Heart left ventricle (tissue), 16 donors: ENCODE measurements at places on chromosomes 6 and 20. TPM values are rescaled to one million over a fixed set of nuclear protein-coding genes. Genes with fewer than 3 reads are reported as not detected.
A peak's percentile ranks its signal among the peaks of the same experiment; 100 is the strongest.

DNA sequence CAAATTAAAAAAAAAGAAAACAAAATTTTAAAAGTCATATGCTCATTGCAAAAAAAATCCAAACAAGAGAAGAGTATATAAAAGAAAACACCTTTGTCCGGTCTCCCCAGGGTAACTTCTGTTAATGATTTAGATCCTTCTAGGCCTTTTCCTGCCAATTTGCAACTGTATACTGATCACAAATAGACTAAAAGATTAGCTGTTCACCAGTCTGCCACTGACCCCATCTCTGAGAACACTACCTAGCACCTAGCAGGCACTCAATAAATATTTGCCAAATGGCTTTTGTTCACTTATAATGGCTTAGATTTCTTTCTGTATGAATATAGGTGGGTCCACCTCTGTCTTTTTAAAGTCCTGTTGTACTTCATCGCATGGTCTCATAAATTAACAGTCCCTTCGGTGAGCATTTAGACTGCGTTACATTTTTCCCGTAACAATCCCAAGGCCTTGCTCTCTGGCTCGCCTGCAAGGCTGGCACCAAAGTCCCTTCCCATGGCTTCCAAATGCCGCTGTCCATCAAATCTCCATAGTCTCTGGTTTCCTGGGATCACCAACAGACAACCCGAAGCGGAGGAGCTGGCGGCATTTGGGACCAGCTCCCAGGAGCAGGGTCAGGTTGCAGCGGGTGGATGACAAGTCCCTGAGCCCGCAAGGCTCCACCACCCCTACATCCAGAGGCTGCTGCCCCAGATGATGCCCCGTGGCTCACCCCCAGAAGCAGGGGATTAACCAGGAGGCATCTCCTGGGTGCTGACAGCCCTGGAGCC, 11.8 kb downstream of the JPH2 start:
- DNase-seq = no peak

GRCh38 chr6:81309811-81310210, 442.7 kb downstream of the TENT5A start:
- no peak for DNase-seq

- no peak for DNase-seq
Observed at GRCh38 chr20:19549896-19550295, 208.2 kb upstream of the RIN2 start.

DNA sequence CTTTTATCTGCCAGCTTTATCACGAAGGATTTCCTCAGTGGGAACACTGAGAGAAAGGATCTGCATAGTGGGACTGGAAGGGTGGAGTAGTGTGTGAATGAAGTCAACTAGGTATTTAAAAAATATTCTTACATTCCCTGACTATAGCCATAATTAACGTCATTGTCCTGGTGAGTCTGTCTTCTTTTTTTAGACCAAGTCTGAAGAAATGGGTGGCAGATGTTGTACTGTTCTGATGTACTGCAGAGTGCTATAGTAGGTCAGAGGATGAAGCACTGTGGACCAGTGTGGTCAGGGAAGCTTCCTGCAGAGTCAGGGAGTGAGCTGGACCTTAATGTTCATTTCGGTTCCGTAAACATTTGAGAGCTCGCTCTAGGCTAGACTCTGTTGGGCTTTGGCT, 11.9 kb downstream of the TULP4 start:
- no peak for DNase-seq

DNA sequence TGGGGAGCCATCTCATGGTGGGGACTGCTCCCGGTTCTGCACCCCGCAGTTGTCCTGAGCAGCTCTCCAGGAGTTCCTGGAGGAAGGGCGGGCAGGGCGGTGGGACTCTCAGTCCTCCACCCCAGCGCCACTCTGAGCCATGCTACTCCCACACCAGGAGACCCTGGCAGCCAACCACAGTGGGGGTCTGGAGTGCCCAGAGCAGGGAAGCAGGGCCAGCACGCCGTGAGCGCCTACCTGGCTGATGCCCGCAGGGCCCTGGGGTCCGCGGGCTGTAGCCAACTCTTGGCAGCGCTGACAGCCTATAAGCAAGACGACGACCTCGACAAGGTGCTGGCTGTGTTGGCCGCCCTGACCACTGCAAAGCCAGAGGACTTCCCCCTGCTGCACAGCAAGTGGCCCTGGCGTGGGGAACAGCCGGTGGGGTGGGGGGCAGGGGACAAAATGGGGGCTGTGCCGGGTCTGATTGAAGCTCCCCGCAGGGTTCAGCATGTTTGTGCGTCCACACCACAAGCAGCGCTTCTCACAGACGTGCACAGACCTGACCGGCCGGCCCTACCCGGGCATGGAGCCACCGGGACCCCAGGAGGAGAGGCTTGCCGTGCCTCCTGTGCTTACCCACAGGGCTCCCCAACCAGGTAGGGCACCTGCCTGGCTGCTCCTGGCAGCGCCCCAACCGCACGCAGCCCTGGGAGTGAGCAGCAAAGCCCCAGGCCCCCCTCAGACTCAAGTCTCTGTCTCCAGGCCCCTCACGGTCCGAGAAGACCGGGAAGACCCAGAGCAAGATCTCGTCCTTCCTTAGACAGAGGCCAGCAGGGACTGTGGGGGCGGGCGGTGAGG, 1.6 kb upstream of the TNFRSF6B start:
- DNase-seq = no peak

DNA sequence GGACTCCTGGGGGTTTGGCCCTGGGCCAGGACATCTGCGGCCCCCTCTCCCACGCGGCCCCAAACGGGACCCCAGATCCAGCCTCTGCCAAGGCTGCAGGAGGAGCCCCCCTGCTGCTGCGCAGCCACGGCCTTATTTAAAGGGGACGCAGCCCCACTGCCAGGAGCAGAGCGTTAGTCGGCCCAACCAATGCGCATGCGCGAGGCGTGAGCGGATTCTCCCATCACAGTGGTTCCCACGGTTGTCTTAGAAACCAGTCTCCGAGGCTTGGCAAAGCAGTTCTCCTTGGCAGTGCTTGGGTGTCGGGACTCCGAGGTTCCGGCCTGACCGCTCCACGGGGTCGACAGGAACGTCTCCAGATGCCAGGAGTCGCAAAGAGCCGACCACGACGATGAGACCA, 288.3 kb upstream of the ZNF337 start:
- DNase-seq = peak; percentile 77

DNA sequence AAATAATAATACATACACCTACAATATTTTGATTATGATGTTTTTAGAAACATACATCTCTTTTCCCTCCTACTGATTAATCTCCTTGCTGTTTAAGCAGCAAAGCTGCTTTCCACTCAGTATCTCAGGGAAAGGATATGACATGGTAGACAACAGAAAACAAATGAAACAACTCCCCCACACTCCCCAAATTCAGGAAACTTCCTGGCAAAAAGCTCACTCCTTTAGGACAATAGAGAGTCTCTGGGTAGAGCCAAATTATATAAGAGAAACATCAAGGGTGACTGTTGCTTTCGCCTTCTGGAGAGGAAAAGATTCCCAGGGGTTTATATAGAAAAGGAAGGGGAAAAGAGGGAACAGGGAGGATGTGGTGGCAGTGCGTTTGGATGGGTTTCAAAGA, 48.7 kb upstream of the AHI1 start:
- DNase-seq = no peak

DNA sequence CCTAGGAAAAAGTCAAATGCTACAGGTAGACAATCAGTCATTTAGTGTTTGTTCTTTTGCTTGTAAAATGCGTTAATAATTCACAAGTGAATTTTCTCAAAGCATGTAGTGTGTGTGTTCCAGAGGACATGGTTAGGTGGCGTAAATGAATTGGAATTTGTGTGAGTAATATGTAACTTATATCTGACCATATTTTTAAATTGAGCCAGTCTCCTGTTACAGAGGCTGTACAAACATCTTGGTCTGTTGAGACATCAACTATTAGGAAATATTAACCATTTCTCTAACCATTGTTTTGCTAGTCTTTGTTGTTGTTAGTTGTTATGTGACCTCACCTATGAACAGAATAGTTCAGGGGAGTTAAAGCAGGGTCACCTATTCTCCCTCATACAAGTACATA, 22.7 kb downstream of the MCM8 start:
- no peak for DNase-seq

GRCh38 chr6:121442576-121442975, 7.1 kb downstream of the GJA1 start:
- DNase-seq = no peak

DNA sequence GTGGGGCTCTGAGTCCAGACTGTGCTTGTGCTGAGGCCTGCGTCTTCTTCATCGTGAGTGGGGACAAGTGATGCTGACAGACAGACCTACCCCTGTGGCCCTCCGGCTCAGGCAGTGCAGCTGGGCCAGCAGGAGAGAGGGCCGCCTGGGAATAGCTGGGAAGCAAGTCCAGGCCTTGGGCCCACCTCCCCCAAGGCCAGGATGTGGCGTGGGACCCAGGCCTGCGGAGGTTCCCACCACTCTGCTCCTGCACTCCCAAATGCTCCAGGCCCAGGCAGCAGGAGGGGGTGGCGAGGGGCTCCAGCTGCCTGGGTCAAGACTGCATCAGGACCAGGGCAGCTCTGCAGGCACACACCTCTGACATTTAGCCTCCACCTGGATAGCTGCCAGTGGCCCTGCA, 38.3 kb downstream of the DAAM2 start:
- DNase-seq = peak; percentile 79

DNA sequence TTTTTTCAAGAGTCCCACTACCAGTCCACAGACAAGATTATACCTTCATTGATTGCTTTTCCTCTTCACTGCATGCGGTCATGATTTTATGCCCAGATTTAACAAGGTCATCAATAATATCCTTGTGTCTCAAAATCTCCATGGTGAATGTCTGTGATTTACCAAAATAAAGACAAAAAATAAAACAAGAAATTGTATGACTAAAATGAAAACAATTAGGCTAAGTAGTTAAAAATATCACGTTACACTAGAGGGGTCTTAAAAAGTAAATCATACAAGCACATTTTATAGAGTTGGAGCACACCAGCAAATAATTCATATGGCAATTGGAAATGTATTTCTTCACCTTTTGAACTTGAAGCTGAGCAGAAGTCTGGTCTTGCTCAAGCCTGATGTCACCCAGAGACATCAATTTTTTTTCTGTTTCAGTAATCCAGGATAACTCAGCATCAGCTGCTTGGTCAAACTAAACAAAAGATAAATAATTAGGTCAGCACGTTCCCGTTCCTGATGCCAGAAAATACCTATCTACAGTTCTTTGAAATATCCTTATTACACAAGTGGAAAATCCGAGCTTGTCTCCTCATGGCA, 125.4 kb downstream of the DST start:
- DNase-seq = no peak

DNA sequence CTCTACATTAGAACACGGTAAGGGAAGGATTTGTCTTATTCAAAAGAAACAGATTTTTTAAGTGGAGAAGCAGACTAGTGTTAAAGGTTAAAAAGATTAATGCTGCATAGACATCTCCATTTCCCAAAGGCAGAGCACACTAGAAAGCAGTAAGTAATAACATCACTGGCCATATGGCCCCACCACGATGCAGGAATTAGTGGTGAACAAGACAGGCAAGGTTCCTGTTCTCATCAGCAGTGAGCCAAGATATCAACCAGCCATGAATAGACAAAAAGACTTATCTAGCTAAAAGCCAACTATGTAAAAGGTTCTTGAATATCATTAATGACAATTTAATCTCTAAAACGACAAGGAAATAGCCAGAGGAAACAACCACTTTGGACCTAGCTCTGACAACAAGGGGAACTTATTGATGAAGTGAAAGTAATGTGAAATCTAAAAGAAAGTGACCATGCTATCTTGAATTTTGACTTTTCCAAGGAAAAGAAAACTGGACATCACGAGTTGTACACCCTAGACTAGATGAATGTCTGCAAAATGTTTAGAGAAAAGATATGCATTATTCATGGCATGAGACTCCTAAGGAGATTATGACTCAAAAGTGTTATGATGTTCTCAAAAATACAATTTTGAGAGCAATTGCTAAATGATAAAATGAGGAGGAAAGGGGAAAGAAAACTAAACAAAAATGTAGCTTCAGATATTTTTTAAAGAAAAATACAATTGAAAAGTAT, 157.9 kb upstream of the STXBP5 start:
- DNase-seq = no peak

DNA sequence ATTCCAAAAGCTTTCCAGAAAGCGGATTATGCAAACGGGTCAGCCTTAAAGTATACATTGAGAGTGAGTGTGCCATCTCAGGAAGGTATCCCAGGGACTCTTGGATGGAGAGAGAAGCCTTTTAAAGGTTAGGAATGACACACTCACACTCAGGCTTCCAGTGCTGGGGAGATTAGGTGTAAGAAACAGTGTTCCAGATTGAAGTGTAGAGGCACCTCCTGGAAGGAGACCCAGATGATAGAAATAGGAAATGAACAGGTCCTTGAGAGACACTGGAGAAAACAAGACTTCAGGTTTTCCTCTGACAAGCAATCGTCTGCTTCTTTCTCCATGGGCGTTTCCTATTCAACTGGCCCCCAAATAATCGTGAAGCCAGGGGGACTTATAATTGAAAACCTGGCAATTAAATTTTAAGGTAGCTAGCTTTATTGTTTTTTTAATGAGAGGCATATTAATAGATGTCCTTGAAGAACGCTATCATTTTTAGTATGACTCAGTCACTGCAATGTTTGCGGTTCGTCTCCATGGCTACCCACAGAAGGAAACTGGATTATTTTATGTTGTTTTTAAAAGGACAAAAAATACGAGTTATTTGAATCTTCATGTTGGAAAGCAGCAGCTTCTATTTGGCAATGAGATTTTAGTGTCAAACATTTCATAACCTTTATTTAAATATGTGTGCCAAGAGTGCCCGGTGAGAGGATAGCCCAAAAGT, 85.3 kb downstream of the TRMT6 start:
- DNase-seq = no peak

GRCh38 chr20:3082955-3083952, 1.3 kb downstream of the AVP start:
- DNase-seq = no peak

GRCh38 chr20:46347841-46348803, 39.8 kb upstream of the CDH22 start:
- DNase-seq = no peak

- DNase-seq = no peak
Observed at GRCh38 chr6:158605266-158605878, 39.2 kb downstream of the DYNLT1 start.

DNA sequence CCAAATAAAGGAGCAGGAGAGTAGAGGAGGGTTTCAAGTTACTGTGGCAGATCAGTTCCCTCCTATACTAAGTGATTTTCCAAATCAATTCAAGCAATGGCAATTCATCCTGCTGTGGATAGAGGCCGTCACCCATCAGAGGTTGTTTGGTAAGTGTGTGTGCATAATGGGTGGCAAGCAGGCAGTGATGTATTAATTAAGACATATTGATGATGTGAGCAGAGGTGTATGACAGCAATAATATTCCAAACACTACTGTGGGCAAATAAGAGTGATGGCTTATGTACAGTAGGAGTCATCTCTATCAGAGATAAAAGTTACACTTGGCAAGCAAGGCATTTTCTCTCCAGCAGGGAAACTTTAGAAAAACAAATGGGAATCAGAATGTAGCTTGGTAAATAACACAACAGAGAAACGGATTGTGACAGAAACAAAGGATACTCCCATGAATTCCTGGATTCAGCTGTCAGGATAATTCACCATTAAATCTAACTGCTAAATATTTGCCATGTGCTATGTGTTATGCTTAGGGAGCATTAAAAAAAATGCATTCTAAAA, 196.3 kb downstream of the KHDC1L start:
- no peak for DNase-seq

INSM1 gene
- total RNA-seq = not detected

PLEKHG1 gene
- total RNA-seq = 11.8 TPM

LGSN gene
- not detected for total RNA-seq

ADGRF1 gene
- total RNA-seq = not detected

CCN2 gene
- 29.3 TPM for total RNA-seq

VIP gene
- not detected for total RNA-seq

RIPPLY2 gene
- not detected for total RNA-seq

PEDS1 gene
- 28.8 TPM for total RNA-seq

ABHD16B gene
- total RNA-seq = not detected

ZSWIM1 gene
- total RNA-seq = 10.4 TPM

SEMG1 gene
- not detected for total RNA-seq

EMILIN3 gene
- total RNA-seq = 9.3 TPM

SMIM28 gene
- not detected for total RNA-seq
